ENCODE measurements at places on chromosomes 3 and 15.

- no peak for ATAC-seq
These were observed 14.7 kb downstream of the PCYT1A start for GRCh38 chr3:196272826-196273225.

DNA sequence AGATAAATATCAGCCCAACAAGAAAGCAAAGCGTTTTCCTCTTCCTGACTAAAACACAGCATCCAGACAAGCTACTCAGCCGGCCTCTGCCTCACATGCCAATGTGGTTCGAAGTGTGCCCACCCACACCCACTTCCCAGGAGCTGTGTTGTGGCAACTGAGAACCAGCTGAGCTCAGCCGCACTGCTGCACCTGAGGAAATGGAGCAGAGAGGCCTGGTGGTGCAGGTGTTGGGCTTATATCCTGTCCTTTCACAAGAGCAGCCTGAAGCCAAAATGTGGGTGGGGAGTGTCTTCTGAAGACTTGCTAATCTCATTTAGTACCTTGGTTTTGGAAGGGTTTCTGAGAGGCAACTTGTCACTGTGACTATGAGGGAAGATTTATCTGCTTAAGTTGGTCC is 23.0 kb upstream of the RETNLB start:
- no peak for ATAC-seq

DNA sequence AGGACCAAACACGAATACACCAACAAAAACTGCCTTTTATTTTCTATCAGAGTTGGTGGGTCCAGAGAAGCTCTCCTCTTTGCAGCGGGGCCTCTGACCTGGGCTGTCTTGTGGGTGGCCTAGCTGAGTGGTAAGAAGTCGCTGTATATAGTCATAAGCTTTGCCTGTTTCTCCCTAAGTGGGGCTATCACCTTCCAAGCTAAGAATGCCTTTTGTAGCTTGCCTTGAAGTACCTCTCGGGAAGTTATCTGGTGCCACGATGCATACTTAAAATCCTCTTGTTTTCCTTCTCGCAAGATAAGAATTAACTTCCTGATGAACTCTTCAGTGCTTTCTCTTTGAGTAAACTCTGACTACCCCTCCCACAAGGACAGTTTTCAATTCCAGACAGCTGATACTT is 178.8 kb downstream of the SYNPR start:
- no peak for ATAC-seq

- no peak for ATAC-seq
These were observed 7.1 kb downstream of the SPTBN5 start for GRCh38 chr15:41886741-41887140.

DNA sequence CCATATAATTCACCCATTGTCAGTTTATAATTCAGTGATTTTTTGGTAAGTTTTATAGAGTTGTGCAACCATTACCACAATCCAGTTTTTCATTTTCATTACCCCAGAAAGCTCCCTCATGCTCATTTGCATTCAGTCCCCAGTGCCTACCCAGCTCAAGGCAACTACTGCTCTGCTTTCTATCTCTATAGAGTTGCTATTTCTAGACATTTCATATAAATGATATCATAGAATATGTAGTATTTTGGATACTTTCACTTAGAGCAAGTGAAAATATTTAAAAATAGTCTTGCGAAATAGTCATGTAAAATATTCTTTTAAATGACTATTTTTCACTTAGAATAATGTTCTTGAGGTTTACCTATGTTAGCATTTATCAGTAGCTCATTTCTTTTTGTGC is 42.1 kb downstream of the ZNF654 start:
- ATAC-seq, result no peak

GRCh38 chr3:194671900-194672808 is at the start of gene LSG1:
Gene LSG1, minus strand, starts transcription at chr3:194672191. Its CDS starts 29 bp downstream, at chr3:194672162.
- peak; percentile 95 for ATAC-seq

- ATAC-seq, result no peak
These were observed 6.6 kb upstream of the LIPC start for GRCh38 chr15:58425185-58425584.

DNA sequence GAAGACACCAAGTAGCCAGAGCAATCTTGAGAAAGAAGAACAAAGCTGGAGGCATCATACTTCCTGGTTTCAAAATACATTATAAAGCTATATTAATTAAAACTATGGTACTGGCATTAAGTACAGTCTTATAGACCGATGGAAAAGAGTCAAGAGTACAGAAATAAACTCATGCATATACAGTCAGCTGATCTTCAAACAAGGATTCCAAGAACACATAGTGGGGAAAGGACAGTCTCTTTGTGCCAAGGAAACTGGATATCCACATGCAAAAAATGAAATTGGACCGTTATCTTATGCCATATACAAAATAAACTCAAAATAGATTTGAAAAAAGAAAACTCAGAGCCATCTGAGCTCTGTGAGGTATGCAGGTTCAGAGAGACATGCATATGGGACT is 57.4 kb downstream of the SERP1 start:
- ATAC-seq, result no peak

- peak; percentile 83 for ATAC-seq
These were observed 22.4 kb upstream of the SEMA4B start for GRCh38 chr15:90178468-90179435.

DNA sequence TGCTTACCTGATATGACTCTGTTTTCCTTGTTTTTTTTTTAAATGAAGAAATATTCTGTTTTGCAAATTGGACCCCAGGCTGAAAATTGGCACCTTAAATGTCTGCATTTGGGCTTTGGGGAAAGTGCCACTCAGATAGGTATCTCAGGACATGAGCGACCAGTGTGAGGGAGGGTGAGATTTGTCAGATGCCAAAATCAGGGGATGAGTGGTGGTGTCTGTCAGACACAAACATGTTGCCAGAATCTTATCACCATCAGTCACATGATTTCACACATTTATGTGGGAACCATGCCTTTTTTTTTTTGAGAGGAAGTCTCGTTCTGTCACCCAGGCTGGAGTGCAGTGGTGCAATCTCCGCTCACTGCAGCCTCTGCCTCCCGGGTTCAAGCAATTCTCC is 75.6 kb upstream of the OSBPL11 start:
- ATAC-seq, result no peak

GRCh38 chr3:80889535-80889934 is 871.9 kb downstream of the GBE1 start:
- ATAC-seq, result no peak

GRCh38 chr15:70491201-70491621 is 272.1 kb downstream of the UACA start:
- ATAC-seq, result no peak

GRCh38 chr15:28891588-28891987 is 5.8 kb downstream of the APBA2 start:
- ATAC-seq, result no peak

GRCh38 chr3:156704370-156705036 is 30.1 kb downstream of the TIPARP start:
- no peak for ATAC-seq

DNA sequence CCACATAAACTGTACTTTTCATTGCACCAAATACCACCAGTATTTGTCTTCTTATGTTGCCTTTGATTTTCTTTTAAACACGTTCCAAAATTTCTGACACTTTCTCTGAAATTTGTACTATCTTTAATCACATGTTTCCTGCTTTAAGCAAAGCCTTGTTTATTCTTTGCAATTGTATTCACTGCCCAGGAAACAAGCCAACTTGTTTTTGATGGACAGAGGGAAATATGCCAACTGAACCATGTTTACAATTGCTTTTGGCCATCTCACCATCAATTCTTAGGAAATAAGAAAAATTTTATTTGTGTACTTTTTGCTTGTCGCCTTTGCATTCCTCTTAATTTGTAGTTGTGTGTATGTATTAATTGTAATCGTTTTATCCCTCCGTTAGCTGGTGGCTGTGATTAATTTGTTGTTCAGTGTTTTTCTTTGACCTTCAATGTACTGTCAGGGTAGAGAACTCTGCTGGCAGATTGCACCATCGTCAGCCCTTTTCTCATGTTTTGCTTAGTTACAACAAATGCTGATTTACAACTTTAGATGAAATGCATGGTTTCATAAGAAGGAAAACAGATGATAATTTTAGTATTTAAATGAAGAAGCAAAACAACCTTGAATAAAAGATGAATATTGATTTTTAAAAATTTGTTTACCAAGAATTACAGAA is 19.4 kb upstream of the FEZF2 start:
- no peak for ATAC-seq

GRCh38 chr15:100693451-100693850 is 91.1 kb downstream of the ASB7 start:
- ATAC-seq, result peak; percentile 13

GRCh38 chr15:46229263-46229662 is 594.4 kb downstream of the SQOR start:
- ATAC-seq, result no peak

- no peak for ATAC-seq
These were observed 159.6 kb upstream of the IL12A start for GRCh38 chr3:159829056-159829455.

- ATAC-seq, result no peak
These were observed 104.3 kb upstream of the PRR20G start for GRCh38 chr3:127392156-127392490.

DNA sequence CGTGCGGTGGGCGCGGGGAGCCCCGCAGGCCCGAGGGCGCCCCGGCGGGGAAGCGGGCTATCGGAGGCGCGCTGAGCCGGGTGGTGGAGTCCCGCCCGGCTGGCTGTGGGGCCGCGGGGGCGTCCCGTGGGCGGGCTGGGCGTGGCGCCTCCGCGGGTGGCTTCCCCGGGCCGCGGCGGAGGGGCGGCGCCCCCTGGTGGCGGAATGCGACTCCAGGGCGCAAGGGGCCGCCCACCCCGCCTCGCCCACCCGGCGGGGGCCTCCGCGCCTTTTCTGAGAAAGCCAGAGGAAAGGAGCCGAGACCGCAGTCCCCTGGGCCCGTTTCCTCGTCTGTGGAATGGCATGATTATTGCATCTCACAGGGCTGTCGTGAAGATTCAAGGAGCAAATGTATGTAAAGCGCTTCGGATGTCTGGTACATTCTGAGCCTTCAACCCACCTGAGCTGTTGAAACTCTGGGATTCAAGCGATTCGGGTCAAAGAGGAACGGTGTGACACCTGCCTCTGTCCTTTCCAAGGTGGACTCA is 31.9 kb upstream of the RAB6B start:
- peak; percentile 88 for ATAC-seq

DNA sequence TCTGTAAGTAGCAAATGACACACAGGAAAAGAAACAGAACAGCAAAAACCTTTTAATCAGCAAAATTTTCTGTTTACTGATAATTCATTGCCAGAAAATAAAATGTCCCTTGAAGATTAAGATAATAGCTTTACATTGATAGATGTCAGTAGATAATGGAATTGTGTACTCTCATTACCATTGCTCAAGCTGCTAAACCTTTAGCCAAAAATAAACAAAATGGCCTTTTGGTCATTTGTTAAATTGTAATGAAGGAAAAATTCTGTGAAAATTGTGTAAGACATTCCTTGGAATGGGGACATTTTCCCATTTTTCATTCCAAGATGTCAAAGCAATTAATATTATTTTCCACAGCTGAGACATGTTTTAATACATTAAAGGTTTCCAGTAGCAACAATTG is 189.8 kb downstream of the PLOD2 start:
- ATAC-seq, result no peak

DNA sequence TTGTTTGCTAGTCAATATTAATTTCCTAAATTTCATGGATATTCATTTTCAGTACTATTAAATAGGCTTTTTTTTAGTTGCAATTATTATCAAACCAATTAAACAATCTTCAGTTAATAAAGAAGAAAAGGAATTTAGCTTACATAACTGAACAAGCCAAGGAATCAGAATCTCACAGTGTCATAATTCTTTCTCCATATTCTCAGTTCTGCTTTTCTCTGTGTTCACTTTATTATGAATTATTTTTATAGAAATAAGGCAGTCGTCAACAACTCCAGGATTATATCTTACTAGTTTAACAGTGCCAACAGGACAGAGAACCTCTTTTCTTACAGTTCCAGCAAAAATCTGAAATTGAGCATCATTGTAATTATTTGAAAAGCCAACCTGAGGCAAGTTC is 221.7 kb downstream of the CGGBP1 start:
- no peak for ATAC-seq

DNA sequence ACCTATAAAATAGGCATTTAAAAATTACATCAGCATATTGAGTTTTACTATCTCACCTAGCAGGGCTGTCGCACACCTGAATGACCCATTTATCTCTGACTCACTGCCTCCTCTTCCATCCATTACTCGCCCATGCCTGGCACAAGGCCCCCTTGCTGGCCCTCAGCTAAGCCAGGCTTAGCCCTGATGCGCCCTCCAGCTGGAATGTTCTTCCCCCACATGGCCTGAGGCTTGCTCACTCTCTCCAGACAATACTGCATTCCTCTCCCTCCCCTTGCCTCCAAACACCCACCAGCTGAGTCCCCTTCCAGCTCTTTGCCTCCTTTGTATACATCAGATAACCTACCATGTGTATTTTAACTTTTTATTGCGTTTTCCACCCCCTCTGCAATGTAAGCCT is 7.2 kb downstream of the SH3BP5 start:
- ATAC-seq, result no peak

GRCh38 chr15:59691194-59691805 is 2.2 kb upstream of the BNIP2 start:
- ATAC-seq, result no peak

GRCh38 chr3:171358181-171358880 is 101.9 kb downstream of the TNIK start:
- ATAC-seq, result no peak

GRCh38 chr15:88982304-88982945 is 69.2 kb upstream of the MFGE8 start:
- ATAC-seq, result peak; percentile 95

DNA sequence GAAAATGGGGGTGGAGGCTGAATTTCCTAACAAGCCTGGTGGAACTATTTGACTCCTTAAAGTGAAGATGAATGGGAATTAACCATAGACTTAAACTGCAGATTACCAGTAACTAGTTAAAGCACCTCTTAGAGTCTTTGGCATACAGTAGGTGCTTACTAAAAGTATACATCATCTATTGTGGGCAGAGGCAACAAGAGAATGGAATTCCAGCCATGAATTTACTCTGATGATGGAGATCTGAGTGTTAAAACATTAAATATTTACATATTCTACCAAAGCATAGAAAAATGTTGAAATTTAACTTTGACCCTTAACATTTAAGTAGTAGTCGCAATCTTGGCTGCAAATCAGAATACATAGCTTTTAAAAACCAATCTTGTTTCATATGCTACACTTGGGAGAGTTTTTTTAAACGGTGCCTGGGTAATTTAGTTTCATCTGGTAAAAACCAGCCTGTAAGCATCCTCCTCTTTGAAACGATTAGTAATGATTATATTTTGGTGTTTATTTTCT is 5.2 kb downstream of the UBA5 start:
- ATAC-seq, result no peak

GRCh38 chr15:92733934-92734521 is 78.5 kb upstream of the FAM174B start:
- ATAC-seq, result peak; percentile 34

Measured in stimulated activated memory B cell treated with anti-CD40 and anti-IgM and Interleukin-4, amounts not matched to agents 10 μg/mL and 1 μg/mL and 100 μg/mL, for 72 hours (primary cell).